EH (cell line): ENCODE measurements at places on chromosomes 2 and 18.

GRCh38 chr2:120319123-120319522 lies 26.8 kb upstream of the INHBB start:
- no peak for DNase-seq

- DNase-seq: peak; percentile 99
These were observed 287.4 kb downstream of the PRKCE start for GRCh38 chr2:45938649-45939511.

DNA sequence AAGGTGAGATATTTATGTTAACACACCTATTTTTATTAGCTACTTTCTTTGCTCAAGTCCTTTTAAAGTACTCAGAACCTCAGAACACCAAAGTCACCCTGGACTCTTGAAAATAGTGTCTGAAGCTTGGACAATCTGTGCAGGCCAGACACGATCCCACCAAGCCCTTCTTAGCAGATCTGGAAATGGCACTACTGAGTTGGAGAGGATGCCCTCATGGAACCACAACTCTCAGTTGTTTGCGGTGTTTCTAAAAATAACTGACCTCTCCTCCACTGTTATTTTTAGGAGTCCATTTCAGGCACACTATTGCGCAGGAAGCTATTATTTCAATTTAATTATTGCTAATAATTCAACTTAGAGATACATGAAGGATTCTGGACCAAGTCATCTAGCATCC lies 103.5 kb upstream of the ITGB6 start:
- no peak for DNase-seq

GRCh38 chr18:13032173-13032572 lies 41.0 kb downstream of the CEP192 start:
- DNase-seq: no peak

DNA sequence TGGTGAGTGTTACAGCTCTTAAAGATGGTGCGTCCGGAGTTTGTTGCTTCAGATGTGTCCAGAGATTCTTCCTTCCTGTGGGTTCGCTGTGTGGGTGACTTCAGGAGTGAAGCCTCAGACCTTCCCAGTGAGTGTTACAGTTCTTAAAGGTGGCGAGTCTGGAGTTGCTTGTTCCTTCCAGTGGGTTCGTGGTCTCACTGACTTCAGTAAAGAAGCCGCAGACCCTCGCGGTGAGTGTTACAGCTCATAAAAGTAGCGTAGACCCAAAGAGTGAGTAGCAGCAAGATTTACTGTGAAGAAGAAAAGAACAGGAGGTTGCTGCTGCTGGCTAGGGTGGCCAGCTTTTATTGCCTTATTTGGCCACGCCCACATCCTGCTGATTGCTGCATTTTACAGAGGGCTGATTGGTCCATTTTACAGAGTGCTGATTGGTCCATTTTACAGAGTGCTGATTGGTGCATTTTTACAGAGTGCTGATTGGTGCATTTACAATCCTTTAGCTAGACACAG lies 34.0 kb upstream of the SPTBN1 start:
- no peak for DNase-seq

- no peak for DNase-seq
These were observed 57.2 kb upstream of the PXDN start for GRCh38 chr2:1801541-1801940.

DNA sequence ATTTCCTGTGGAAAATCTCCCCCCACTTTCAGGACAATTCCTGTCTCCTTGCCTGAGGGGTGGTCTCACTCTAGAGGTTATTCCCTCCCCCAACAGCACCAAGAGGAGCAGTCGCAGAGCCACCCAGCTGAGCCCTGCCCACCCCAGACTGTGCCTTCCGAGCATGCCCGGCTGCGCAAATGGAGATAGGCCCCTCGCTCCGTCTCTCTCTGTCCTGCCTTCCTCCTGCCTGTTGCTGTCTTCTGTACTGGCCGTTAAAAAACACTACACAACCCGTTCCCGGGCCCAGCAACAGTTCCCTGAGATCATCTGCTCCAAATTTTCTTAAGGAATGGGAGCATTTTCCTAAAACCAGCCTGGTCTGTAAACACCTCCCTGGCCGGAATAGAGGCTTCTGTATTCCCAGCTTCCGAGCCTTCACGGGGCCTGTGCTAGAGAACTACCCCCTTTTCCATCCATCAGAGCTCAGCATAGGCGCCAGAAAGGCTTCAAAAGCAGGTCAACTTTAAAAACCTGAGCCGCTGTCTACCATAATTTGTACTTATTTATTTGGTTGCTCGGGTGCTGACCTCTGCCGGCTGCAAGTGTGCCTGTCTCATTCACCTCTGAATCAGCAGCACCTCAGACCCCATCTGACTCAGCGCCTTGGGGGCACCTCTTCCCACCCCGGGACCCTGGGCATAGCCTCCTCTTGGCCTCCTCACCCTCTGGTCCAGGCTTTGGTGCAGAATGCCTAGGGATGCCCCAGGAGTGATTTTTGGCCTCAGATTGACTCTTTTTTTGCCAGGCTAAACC lies 159.4 kb downstream of the PXDN start:
- no peak for DNase-seq

GRCh38 chr2:129901754-129902415 lies 77.6 kb upstream of the RAB6C start:
- no peak for DNase-seq

GRCh38 chr18:9259173-9259572 lies 75.4 kb upstream of the TWSG1 start:
- no peak for DNase-seq

DNA sequence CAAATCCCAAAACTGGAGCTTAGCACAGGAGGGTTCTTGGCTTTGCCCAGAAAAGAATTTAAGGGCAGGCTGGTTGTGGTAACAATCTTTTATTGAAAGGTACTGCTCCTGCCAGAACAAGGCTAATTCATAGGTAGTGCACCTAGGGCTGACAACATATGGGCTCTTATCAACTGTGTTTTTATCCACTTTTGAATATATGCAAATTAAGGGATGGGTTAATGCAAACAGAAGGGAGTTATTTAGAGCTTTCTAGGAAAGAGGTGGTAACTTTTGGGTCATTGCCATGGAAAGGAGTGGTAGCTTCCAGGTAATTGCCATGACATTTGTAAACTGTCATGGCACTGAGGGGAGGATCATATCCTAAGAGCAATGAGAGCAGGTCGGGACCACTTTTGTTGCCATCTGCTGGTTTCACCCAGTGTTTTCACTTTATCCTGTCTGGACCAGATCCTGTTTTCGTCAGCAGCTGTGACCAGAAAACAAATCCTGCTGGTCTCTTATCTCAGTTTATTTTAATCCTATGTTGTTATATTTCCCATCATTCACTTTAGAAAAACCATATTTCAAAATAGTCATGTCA lies 981 bp downstream of the C2orf66 start:
- no peak for DNase-seq

GRCh38 chr18:59467497-59467896 lies 108.4 kb upstream of the LMAN1 start:
- DNase-seq: no peak

DNA sequence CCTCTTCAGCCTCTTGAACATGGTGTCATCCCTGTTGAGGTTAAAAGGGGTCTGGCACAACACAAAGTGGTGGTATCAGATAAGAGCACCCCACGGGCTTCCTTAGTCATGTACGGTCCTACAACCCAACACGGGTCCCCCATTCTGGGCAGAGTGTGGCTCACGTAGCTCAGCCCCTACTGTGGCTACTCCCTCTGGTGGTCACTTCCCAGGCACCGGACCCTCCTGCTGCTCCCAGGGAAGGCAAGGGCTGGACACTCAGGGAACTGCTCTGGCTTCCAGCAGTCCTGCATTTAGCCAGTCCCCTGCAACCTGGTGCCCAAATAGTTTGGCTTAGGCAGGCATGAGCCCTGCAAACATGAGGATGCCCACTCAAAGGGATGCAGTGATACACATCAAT lies 58.6 kb downstream of the GALNT14 start:
- DNase-seq: no peak

- peak; percentile 7 for DNase-seq
These were observed 118.7 kb downstream of the EPB41L3 start for GRCh38 chr18:5424903-5425664.

DNA sequence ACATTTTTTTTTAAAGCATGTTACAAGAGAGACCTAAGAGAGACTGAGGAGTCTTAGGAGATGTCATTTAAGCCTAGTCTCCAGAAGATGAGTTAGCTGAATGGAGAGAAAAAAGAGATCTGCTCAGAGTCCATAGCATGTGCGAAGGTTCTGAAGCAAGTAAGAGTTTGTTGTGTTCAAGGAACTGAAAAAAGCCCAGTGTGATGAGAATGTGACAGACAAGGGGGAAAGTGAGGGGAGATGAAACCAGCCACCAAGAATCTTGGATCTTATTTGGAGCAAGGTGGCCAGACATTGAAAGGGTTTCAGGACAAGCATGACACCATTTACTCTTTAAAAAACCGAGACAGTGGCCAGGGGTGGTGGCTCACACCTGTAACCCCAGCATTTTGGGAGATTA lies 5.2 kb upstream of the MOB1A start:
- DNase-seq: no peak

GRCh38 chr18:27901424-27902226 lies 275.3 kb downstream of the CDH2 start:
- peak; percentile 47 for DNase-seq

- DNase-seq: no peak
These were observed 96.2 kb upstream of the DLX2 start for GRCh38 chr2:172198908-172199307.

DNA sequence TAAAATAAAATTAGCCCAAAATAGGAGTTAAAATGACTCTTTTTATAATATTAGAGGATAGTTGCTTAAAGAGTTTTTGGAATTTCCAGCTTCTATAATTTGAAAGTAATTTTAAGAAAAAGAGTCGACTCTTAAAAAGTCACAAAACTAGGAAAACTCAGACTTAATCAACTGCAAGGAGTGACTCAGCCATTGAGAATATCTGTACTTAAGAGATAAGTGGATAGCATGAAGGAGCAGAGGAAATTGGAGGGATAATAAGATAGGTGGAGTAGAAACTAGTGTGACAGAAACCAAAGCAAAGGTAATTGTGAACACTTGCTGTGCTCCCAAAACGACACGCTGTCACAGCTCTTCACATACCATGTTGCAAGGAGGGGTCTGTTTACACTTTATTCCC lies 8.4 kb downstream of the RSAD2 start:
- DNase-seq: no peak

- DNase-seq: no peak
These were observed 43.5 kb upstream of the ACTR3 start for GRCh38 chr2:113846429-113846828.

GRCh38 chr2:1769703-1770422 lies 25.5 kb upstream of the PXDN start:
- peak; percentile 59 for DNase-seq

- peak; percentile 63 for DNase-seq
These were observed at the start of gene GREB1L for GRCh38 chr18:21242141-21242779. Gene GREB1L (plus strand): TSS chr18:21242232. CDS start chr18:21383519, 141,287 bp downstream.

DNA sequence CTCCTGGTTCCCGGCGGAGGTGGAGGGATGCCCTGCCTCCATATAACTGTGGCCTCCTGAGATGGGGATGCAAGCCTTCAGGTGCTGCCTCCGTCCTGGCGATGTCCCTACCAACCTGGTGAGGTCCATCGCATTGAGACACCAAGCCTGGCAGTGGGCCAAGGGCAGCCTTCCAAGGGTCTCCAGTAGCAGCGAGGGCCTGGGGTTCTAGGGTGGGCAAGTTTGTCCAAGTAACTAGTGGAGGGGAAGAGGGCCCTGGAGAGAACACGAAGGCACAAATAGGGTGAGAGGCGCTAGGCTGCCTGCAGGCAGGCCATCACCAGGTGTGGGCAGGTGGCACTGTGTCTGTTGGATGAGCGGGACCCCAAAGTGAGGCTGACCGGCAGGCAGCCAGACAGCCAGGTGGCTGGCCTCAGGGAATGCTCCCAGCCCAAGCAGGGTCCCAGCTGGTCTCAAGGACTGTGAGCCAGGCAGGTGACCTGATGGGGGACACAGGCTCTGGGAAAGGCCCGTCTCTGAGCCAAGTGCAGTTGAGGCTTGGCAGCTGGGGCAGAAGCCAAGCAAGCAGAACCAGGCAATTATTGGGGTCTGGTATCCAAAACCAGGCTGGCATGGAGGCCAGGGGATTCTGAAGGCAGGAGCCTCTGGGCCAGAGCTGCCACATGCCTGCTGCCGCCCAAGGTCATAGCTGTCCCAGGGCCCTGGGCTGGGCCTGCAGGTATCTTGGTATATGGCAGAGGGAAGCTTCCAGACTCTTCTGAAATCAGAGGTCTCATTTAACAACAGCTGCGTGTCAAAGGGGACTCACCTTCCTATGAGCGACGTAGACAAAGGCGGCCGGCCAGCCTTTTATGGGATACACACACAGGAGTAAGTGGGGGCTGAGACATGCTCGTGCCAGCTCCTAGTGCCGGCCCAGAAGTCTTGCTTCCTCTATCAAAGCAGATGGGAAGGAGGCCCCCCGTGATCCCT lies 23.4 kb downstream of the RAMP1 start:
- no peak for DNase-seq

GRCh38 chr2:191649519-191649918 lies 28.4 kb upstream of the NABP1 start:
- DNase-seq: no peak

DNA sequence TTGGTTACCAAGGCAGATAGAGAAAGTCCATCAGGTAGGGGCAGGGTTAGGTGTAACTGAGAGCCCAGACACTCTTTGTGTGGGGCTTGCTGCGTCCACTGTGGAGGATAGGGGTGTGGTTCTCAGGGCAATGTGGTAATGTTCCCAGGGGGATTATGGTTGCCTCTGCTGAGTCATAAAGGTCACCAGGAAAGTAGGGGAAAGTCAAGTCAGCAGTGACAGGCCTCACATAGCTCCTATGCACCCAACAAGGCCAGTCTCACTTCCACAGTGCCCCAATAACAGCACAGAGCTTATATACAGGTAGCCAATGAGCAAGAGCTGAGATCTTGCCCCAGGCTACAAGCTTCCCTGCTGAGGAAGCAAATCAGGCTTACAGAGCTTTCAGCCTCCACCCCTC lies 1438.0 kb upstream of the ZEB2 start:
- no peak for DNase-seq

GRCh38 chr2:62968668-62969067 lies 82.0 kb upstream of the OTX1 start:
- DNase-seq: no peak

- DNase-seq: no peak
These were observed 31.2 kb downstream of the USP37 start for GRCh38 chr2:218536804-218537494.

DNA sequence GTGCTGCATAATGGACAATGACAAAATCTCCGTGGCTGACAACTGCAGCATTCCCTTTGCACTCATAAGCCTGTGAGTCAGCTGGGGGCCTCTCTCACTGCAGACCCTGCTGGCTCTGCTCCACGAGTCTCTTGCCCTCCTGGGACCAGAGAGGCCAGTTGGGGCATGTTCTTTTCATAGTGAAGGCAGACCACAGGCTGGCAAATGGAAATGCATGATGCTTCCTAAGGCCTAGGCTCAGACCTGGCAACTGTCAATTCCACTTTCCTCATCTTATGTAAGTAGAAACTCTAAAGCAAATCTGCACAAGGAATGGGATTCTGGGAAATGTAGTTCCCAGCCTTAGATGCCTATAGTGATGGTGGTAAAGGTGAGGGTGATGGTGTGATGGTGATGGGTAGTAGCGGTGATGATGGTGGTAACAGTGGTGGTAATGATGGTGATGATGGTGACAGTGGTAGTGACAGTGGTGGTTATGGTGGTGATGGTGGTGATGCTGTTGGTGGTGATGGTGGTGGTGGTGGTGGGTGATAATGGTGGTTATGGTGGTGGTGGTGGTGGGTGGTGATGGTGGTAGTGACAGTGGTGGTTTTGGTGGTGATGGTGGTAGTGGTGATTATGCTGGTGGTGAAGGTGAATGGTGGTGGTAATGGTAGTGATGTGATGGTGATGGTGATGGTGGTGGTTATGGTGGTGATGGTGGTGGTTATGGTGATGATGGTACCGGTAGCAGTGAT lies 185.8 kb upstream of the ARL4C start:
- DNase-seq: peak; percentile 40
